ENCODE measurements at places on chromosomes 2 and 18. TPM values are rescaled to one million over a fixed set of nuclear protein-coding genes. Genes with fewer than 3 reads are reported as not detected.
A peak's percentile ranks its signal among the peaks of the same experiment; 100 is the strongest.

DNA sequence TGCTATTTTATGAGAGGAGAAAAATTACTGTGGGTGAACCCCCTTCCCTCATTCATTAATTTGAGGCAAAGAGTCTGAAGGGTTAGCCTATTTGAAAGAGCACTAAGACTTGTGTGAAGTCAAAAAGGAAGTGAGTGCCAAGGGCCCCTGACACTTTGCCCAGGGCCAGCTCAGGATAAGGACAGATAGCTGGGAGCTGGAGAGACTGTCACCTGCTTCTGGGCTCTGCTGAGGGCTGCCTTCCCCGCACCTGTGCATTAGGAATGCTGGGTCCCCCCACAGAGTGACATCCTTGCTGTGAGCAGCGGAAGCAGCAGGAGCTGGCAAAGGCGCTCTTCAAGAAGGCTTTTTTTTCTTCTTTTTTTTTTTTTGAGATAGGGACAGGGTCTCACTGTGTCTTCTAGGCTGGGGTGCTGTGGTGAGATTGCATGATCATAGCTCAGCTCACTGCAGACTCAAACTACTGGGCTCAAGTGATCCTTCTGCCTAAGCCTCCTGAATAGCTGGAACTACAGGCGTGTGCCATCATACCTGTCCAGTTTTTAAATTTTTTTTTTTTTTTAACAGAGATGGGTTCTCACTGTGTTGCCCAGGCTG lies 148.3 kb downstream of the AQP4 start:
- no peak for DNase-seq

DNA sequence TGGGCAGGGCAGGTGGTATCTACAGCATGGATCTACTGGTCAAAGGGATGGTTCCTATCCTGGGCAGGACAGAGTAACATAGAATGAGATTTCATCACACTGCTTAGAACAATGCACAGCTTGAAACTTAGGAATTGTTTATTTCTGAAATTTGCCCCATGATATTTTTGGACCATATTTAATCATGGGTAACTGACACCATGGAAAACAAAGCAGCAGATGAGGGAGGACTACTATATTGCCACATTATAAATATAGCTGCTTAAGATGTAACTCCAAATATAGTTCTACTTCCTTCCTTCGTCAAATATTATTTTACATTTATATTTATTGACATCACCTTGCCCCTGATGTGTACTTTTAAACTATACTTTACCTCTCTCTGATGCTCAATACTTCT lies 254.7 kb downstream of the PTPRM start:
- no peak for DNase-seq

Gene TUBB8B
- total RNA-seq: not detected

DNA sequence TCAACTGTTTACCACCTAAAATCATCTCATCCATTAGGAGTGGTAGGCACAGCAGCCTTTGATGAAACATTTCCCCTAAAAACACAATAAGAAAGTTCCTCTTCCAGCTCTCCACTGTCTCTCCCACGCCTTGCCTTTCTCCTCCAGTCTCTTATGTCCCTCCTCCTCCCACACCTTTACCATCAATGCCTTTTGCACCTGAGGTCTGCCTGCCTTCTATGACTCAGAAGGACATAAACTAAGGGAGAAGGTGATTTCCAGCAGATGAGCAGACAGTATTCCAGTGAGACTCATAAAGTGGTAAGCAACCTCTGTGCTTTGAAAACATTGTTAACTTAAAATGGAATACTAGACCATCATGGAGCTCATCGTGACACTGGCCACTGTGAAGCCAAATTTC lies 34.2 kb upstream of the NDUFV2 start:
- peak; percentile 82 for DNase-seq

DNA sequence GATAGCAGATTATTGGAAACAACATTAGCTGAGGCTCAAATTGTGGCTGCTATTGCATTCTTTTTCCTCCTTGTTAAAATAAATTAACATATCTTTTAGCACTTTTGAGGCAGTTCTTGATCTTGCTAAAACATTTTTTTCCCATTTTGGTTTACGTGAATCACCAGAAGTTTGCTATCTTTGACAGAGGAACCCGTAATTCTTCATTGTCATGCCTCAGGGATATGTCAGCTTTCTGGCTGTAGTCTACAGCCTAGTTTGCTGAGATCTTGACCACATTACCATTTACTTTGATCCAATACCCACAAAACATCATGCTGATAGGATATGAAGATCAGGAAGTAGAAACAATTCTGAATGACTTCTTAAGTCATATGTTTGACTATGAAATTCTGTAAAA lies 25.1 kb upstream of the FANCL start:
- no peak for DNase-seq

Gene IL1RL2
- total RNA-seq: 2.6 TPM

Gene G6PC2
- total RNA-seq: not detected

GRCh38 chr2:67259556-67260342 lies 137.4 kb upstream of the ETAA1 start:
- peak; percentile 98 for DNase-seq

- DNase-seq: peak; percentile 42
Observed at GRCh38 chr2:172864182-172864581, 128.5 kb downstream of the RAPGEF4 start.

Gene CRYBA2
- total RNA-seq: not detected

Gene RAX
- total RNA-seq: not detected

- no peak for DNase-seq
Observed at GRCh38 chr18:50855976-50856757, 22.8 kb upstream of the ME2 start.

Gene MAP3K19
- total RNA-seq: not detected

Gene KCNS3
- 3.7 TPM for total RNA-seq

- no peak for DNase-seq
Observed at GRCh38 chr18:57555134-57555533, 31.4 kb downstream of the FECH start.

Gene TANC1
- 29.5 TPM for total RNA-seq

DNA sequence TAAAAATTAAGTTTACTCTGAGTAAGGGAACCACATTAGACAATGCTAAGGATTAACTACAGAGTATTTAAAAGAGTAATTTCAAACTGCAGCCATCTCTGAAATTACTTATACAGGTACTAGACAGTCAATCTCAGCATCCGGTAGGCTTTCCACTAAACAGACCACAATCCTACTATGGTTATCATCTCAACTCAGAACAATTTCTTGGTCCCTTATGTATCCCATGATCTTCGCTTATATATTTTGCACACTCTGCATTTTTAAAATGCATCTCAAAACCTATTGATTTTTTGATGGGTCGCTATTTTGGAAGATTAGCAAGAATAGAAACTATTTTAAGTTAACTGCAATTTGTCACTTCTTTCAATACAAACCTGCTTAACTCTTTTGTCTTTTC lies 1.4 kb downstream of the PPP4R1 start:
- DNase-seq: peak; percentile 35

GRCh38 chr2:145221032-145221431 lies 701.1 kb upstream of the ZEB2 start:
- DNase-seq: no peak

DNA sequence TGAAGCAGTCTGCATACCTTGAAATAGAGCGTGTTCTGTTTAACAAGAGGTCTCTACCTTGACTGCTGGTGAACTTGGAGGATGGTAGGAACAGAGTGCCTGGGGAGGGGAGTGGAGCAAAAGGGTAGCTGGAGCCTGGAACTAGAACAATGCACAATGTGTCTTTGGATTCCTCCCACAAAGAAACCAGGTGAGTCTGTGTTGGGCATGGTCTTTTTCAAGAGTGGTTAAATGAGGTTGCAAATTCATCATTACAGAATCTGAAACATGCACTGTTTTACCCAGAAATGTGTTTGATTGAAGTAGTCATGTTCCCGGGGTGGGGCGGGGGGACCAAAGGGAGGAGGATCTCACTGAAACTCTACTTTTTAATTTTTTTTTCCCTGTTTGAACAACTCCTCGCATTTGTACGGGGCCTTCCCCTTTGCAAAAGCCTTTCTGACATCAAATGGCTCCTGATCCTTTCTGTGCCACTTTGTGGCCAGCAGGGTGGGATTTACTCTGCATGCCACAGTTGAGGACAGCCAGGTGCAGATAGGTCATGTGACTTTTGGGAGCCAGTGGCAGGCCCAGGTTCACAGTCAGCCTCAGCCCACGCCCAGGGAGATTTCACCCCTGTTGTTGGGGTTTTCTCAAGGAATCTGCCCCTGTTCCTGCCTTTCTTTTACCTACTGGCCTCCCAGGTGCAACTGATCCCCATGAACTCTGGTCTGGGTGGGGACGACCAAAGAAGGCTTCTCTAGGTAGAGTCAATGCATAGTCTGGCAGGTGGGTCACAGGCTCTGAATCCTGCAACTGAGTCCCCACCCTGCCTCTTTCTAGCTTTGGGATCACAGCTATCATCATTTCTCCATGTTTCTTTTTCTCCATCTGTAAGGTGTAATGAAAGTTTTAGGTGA lies 28.2 kb downstream of the MYCN start:
- peak; percentile 10 for DNase-seq

Measured in bronchial epithelial cell (primary cell).